ENCODE measurements at places on chromosomes 1 and 21.

DNA sequence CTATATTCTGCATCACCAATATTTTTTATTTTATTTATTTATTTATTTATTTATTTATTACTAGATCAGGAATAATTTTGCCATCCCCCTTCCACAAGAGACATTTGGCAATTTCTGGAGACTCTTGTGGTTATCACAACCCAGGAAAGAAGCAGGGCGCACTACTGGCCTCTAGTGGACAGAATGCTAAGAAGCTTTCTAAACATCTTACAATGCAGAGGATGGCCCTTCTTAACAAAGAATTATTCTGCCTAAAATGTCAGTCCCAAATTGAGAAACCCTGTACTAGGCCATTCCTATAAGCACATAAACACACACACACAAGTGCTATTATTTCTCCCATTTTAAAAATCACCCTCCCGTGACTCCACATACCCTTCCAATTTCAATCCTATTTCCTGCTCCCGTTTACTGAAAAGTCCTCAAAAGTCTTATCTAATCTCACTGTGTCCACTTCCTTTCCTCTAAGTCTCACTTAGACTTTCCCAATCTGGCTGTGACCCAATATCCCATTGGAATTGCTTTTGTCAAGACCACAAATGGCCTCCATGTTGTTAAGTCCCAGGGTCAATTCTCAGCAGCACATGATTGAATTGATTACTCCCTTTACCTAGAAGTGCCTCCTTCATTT lies 43.7 kb upstream of the RNF11 start:
- DNase-seq: peak; percentile 28

DNA sequence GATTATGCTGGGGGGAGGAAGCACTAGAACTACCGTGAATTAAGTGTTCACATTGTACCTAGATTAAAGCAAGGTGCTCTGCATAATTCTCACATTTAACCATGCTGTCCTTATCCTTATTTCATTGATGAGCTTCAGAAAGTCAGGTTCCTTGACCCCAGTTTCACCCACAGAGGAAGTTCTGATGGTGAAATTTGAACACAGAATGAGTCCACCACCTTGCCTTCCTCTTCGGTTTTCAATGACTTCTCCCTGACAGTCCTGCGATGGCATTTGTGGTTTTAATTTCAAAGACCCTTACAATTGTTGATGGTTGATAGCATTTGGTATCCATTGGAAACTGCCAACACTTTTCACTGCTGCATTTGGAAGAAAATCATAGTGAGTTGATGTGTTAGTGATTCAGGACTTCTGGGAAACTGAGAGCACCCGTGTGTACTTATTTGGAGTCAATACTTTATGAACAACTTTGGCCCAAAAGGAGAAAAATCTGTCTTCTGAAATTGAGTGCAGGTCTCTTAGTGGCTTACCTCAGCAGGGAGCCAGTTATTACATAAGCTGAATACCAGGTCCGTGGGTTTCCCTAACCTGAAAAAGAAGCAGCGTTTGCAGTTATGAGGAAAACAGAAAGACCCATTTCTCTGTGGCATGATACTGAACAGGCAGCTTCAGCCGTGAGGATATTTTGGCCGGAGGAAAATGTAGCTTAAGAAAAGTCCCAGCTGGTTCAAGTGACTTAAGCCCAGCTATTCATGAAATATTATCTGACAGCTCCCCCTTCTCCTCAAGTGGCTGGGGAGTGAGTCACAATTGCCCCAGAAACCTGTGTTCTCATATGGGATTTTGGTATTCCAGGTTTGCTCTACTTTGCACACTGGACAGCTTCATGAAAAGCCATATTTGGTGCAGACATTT lies 47.5 kb downstream of the ROR1 start:
- DNase-seq: no peak

- DNase-seq: no peak
These were observed 40.3 kb downstream of the FHAD1 start for GRCh38 chr1:15287035-15287979.

DNA sequence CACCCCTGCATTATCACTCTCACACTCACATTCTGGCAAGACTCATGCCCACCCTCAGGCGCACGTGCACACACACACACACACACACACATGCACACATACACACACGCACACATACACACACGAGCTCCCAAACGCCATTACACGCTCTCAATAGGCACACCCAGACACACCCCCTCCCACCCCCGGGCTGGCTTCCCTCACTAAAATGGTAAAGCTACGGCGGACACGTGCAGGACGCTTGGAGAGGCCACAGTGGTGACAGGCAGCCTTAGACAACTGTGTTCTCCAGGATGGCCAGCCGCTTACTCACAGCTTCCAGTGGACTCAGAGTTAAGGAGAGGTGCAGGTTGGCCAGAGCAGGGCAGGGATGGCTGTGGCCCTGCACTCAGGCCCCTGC lies 10.1 kb downstream of the MATN1 start:
- no peak for DNase-seq

GRCh38 chr21:45528981-45529784 lies 13.1 kb downstream of the SLC19A1 start:
- DNase-seq: no peak

DNA sequence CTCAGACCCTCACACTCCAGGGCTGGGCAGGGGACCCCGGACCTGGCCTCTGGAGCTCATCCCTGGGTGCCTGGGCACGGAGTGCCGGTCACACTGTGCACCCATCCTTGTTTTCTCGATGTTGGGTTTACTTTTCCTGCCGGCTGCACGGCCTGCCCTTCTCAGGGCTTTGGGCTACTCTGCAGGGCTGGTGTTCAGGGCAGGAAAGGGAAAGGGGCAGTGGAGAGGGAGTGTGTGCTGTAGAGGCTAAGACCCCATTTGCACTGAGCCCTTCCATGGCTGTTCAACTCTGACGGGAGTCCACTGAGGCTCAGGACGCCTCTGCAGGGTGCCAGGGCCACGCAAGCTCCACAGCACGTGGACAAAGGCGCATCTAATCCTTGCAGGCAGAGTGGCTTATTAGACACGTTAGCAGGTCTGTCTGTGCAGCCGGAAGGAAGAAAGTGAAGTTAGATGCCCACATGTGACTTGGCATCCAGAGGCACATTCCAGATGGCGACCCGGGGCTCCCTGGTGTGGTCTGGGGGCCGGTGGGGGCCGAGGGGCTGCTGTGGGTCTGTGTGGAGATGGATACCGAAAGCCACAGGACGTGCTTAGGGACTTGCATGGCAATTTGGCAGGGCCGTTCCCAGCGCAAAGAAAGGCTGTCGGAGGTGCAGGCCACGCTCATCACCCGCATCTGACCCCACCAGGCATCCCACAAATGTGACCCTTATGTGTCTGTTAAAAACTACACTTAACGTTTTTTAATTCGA lies 33.6 kb downstream of the COL18A1 start:
- DNase-seq: no peak

GRCh38 chr1:198638894-198639635 lies at the start of gene PTPRC:
TSS of gene PTPRC (plus strand) at chr1:198639040. CDS start at chr1:198639269, 229 bp downstream.
- DNase-seq: no peak

DNA sequence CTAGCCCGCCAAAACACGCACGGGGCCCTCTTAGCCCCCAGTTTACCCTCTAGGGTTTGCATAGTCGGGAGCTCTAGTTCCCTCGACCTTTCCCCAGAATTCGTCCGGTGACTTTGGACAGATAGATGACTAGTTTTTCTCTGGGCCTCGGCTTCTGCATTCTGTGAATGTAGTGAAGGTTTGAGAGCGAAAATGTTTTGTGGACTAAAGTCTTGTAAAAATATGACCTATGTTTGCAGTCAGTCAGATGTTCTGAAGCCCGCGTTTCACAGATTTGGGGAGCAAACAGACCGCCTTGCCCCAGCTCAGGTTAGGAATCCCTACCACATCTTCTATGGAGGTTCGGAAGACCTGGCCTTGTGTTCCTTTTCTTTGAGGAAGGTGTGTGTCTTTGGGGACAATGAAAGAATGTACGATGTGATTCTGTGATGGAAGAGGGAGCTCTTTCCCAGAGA lies 401 bp downstream of the UQCRH start:
- DNase-seq: no peak

GRCh38 chr1:208837242-208837641 lies 593.1 kb upstream of the PLXNA2 start:
- no peak for DNase-seq

GRCh38 chr1:206753141-206753540 lies 17.4 kb upstream of the IL19 start:
- no peak for DNase-seq

GRCh38 chr1:209813902-209814301 lies 8.0 kb upstream of the IRF6 start:
- no peak for DNase-seq

- DNase-seq: no peak
These were observed 230.0 kb upstream of the C1orf174 start for GRCh38 chr1:4130096-4130495.

GRCh38 chr1:197268012-197268411 lies at the start of gene CRB1:
TSS of gene CRB1 (plus strand) at chr1:197268252. CDS start at chr1:197268413, 161 bp downstream.
- DNase-seq: no peak

GRCh38 chr1:83546874-83547273 lies 452.1 kb downstream of the TTLL7 start:
- no peak for DNase-seq

DNA sequence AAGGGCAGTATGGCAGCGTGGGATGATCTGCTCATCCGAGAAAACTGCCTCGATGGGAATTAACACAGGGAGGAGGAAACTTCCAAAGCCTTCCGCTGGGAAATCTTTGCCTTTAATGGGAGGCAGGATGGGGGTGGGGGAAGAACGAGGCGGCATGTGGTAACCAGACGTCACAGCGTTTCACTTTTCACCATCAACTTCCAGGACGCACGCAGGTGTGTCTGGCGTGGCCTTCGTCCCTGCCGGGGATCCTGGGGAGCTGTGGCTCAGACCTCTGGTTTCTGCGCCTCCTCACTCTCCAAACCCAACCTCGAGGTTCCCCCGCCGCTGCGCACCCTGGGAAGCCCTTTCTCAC lies 282 bp downstream of the RSPH1 start:
- no peak for DNase-seq

DNA sequence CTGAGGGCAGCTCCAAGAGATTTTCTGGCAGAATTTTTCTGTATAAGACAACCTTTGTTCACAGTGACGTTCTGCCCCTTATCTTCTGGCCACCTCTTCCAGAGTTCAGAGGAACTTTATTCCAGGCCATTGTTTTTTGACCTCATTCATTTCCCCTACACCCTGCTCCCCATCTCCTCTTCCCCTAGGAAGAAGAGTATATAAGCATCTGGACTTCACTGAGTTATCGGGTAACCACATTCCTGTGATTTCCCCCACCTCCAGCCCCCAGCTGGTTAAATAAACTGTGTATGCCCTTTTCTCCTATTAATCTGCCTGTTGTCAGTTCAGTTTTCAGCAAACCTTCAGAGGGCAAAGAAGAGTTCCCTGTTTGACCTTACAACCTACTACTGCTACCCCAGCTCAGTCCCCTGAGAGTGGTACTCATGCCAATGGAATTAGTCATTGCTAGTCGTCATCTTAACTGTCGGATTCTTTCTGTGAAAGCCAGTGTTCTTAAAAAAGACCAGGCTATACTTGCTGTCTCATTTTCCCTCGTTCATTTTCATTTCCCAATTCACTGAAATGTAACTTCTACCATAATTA lies 14.3 kb upstream of the ALG14 start:
- DNase-seq: peak; percentile 76

- no peak for DNase-seq
These were observed 80.3 kb downstream of the PCNX2 start for GRCh38 chr1:233215135-233215760.

DNA sequence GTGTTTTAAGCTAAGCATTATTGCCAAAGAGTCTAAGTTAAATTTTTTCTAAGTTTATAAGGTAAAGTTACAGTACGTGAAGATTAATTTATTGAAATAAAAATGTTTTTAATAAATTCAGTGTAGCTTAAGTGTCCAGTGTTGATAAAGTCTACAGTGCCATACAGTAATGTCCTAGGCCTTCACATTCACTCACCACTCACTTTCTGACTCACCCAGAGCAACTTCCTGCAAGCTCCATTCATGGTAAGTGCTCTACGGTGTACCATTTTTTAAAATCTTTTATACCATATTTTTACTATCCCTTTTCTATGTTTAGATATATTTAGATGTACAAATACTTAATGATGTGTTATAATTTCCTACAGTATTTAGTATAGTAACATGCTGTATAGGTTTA lies 173.2 kb downstream of the CACNA1E start:
- no peak for DNase-seq

Data from AG04449 (cell line).